Nephron progenitor cell (in vitro differentiated cells): ENCODE measurements at places on chromosomes 7 and 10.

- no peaks in the 10 kb centered on the region for H3K4me1 ChIP-seq
- H3K27ac ChIP-seq, result peak overlapping the region; percentile 48
- DNase-seq, result no peak
- H3K4me3 ChIP-seq, result no peak overlapping the region
Observed at GRCh38 chr10:96756111-96756903, 36.0 kb upstream of the PIK3AP1 start.

DNA sequence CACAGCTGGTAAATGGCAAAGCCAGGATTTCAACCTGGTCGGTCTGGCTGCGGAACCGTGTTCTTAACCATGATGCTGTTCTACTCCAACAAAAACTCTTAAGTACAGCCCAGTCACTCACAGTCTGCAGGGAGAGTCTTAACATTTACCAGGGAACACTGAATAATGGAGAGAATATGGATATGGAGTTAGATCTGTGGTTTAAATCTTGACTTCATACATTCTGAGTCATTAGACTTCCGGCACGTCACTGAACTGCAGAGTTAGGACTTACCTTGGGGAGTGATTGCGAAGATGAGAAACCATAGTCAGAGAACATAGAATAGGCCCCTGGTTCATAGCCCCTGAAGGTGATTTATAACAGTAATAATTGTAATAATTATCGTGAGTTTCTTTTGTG, 61.7 kb downstream of the ADRA2A start:
- no peak for DNase-seq
- H3K4me3 ChIP-seq, result no peak overlapping the region
- no peak overlapping the region for H3K27ac ChIP-seq
- no peaks in the 10 kb centered on the region for H3K36me3 ChIP-seq

DNA sequence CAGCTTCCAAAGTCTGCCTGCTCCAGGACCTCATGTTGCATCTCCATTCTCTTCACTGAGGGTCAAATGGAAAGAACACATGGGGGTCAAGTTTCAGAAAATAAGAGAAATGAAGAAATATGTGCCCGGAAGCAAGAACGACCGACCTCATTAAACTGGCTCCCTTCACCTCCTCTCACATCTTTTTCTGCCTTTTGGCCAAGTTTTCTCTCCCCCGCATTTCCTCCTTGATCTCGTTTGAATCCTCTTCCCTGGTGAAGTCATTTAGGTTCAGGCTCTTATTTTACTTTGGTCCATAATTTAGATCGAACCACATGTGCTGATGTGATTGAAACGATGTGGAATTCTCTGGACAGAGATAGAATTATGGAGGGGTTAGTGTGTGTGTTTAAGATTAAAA, 44.2 kb downstream of the EGFR start:
- H3K4me3 ChIP-seq, result no peak overlapping the region
- H3K27me3 ChIP-seq, result peaks cover 7% of the 10 kb centered on the region
- H3K4me1 ChIP-seq, result peaks cover 45% of the 10 kb centered on the region
- DNase-seq, result no peak

DNA sequence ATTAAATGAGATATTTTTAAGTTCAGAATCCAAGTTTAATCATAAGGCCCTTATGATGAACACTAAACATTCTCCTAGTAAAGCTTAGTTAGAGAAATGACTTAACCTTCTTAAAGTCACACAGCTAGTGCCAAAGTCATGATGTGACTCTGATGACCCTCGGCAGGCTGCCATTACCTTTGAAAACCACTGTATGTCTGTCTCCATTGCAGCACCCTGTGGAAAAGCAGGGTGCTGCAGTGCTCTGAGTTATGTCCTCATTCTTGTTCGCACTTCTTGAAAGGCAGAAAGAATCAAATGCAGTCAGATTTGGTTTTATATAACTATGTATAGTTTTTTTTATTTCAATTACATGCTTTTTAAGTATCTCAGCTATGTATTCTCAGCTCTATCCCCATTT, 105.0 kb downstream of the PHTF2 start:
- no peak overlapping the region for H3K27ac ChIP-seq
- H3K4me3 ChIP-seq, result no peak overlapping the region
- H3K36me3 ChIP-seq, result peaks cover 8% of the 10 kb centered on the region
- no peak for DNase-seq
- H3K4me1 ChIP-seq, result no peaks in the 10 kb centered on the region

DNA sequence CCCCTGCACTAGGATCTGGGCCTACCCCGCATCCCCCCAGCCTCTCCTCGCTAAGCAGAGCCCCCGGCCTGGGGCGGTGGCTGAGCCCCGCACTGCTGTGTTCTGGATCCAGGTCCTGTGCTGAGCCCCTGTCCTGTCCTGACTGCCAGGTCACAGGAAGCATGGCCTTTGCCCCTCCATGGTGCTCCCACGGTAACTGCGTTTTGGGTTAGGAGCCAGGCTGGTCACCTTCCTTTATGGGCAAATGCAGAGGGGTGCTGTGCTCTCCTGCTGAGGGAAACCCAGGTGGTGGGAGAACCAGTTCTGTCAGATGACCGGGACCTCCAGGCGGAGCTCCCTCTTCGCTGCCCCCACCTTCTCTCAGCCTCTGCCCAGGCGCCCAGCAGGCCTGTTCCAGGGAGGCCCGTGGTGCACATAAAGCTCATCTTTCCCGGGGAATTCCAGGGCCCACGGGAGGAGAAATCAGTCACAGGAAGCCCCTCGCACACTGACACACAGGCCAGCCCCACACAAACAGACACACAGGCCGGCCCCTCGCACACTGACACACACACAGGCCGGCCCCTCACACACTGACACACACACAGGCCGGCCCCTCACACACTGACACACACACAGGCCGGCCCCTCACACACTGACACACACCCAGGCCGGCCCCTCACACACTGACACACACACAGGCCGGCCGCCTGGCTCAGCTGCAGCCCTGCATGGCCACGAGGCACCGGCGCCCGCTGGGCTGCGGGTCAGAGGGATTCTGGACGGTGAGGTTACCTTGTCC, 75.6 kb downstream of the CFAP46 start:
- H3K4me3 ChIP-seq, result no peak overlapping the region
- DNase-seq, result no peak
- H3K4me1 ChIP-seq, result peaks cover 56% of the 10 kb centered on the region
- peak overlapping the region; percentile 87 for H3K27ac ChIP-seq
- H3K36me3 ChIP-seq, result no peaks in the 10 kb centered on the region

DNA sequence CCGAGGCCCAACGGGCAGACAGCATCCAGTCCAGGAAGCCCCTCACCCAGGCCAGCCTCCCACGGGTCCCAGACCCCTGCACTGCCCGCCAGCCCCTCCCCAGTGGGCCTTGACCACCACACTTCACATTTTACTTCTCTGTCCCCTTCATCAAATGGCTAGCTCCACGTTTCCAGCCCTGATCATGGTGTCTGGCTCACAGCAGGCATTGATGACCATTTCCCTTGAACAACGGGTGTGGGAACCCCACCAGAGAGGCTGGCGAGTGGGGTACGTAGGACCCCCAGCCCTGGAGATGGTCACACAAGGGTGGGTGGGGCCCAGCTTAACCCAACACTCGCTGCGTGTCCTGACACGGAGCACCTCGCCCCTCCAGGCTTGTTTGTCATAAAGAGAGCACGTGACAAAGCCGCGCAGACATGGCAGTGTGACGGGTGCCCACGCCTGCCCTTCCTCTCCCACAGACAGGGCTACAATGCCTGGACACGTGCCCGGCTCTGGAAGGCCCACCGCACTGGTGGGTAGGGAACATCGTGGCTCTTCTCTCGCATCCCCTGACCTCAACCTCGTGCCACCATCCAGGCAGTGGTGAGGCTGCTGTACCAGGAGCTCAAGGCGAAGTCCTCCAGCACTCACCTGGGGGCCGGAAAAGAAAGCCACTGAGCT, 267.7 kb downstream of the MAD1L1 start:
- H3K4me1 ChIP-seq, result peaks cover 13% of the 10 kb centered on the region
- no peak overlapping the region for H3K27ac ChIP-seq

GRCh38 chr10:78849731-78850130, 219.0 kb upstream of the ZMIZ1 start:
- no peak for DNase-seq
- H3K27ac ChIP-seq, result no peak overlapping the region
- no peaks in the 10 kb centered on the region for H3K36me3 ChIP-seq
- H3K27me3 ChIP-seq, result peaks cover 11% of the 10 kb centered on the region
- peaks cover 43% of the 10 kb centered on the region for H3K4me1 ChIP-seq

DNA sequence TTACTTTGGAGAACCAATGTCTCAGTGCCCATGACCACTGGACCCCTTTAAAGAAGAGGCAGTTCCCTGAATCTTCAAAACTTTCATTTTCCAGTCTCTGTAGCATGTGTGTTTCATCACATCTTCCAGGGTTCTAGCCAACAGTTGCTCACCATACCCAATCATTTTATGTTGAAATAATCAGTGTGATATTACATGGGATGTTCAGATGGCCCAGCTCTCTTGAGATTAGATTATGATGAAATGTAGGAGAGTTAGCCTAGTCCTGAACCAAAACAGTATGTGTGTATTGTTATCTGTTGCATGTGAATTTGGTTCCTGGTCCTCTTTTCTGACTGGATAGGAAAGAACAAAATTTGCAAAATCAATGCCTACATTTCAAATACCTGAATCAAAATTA, 144.5 kb downstream of the ANKRD7 start:
- no peaks in the 10 kb centered on the region for H3K27me3 ChIP-seq
- H3K4me3 ChIP-seq, result no peak overlapping the region
- no peak for DNase-seq
- peaks cover 5% of the 10 kb centered on the region for H3K4me1 ChIP-seq

DNA sequence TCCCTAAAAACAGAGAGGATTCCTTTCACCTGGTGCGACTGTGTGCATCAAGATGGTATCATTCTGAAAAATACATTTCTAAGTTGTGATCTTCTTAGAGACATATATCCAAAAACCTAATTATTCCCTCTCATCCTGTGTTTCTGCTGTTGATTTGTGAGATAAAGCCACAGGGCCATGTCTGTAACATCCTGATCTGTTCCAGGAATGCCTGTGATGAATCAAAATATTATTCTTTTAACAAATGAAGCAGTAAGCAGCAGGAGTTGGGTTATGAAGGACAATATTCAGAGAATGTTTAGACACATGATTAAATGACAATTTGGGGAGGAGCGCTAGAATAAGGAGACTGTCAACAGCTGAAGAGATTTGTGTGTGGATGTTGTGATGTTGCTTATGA, 731.4 kb downstream of the KCNMA1 start:
- H3K27me3 ChIP-seq, result no peaks in the 10 kb centered on the region
- no peak overlapping the region for H3K27ac ChIP-seq
- H3K4me1 ChIP-seq, result peaks cover 7% of the 10 kb centered on the region
- H3K4me3 ChIP-seq, result no peak overlapping the region

DNA sequence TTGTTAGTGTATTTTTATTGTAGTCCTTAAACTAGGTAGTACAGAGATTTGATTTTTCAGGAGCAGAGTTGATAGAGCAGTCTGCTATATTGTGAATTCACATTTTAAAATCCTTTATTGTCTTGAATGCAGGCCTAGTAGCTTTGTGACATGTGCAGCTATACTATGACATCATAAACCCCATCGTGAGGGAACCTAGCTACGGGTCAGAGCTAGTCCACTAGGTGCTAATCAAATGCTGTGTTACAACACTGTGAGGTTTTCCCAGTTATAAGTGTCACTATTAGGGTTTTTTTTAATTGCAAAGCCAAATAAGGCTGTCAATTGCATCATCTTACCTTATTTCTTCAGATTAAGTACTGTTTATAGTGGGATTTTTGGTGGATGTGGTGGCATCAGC, 40.7 kb downstream of the CREM start:
- H3K4me1 ChIP-seq, result peaks cover 8% of the 10 kb centered on the region
- no peak for DNase-seq
- no peak overlapping the region for H3K4me3 ChIP-seq
- no peak overlapping the region for H3K27ac ChIP-seq
- H3K36me3 ChIP-seq, result peaks cover 26% of the 10 kb centered on the region
- no peaks in the 10 kb centered on the region for H3K27me3 ChIP-seq

GRCh38 chr7:137480824-137481365, 137.4 kb upstream of the PTN start:
- H3K4me1 ChIP-seq, result no peaks in the 10 kb centered on the region
- H3K36me3 ChIP-seq, result no peaks in the 10 kb centered on the region
- H3K27ac ChIP-seq, result no peak overlapping the region
- DNase-seq, result no peak
- no peak overlapping the region for H3K4me3 ChIP-seq
